Aorta (tissue), 5 donors: ENCODE measurements at places on chromosomes 2 and 18.

- DNase-seq, result no peak
Observed at GRCh38 chr2:100808582-100808981, 11.4 kb upstream of the NPAS2 start.

GRCh38 chr2:70994009-70994698, 519 bp downstream of the TEX261 start:
- no peak for DNase-seq

DNA sequence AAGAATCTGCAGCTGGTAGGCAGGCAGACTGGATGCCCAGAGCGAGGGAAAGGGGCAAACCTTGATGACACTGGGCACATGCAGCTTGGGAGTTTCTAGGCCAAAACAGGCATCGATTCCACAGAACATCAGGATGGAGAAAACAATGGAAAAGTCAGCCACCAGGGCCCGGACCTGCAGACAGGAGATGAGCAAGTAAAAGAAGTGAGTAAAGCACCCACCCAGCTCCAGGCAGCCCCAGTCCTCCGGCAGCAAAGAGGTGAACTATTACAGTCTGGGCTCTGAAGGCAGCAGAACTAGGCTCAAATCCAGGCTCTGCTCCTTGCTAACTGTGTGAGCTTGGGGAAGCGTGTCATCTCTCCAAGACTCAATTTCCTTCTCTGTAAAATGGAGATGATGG, 36.6 kb downstream of the MTHFD2 start:
- no peak for DNase-seq

GRCh38 chr2:129055242-129055641, 736.6 kb upstream of the HS6ST1 start:
- no peak for DNase-seq
